HCT116 (cell line): ENCODE measurements at places on chromosomes 16 and 17. TPM values are rescaled to one million over a fixed set of nuclear protein-coding genes. Genes with fewer than 3 reads are reported as not detected.
A peak's percentile ranks its signal among the peaks of the same experiment; 100 is the strongest.

The FN3K gene
- 9.9 TPM for total RNA-seq

- no peak for DNase-seq
These were observed 242.9 kb downstream of the FTO start for GRCh38 chr16:53946746-53947386.

DNA sequence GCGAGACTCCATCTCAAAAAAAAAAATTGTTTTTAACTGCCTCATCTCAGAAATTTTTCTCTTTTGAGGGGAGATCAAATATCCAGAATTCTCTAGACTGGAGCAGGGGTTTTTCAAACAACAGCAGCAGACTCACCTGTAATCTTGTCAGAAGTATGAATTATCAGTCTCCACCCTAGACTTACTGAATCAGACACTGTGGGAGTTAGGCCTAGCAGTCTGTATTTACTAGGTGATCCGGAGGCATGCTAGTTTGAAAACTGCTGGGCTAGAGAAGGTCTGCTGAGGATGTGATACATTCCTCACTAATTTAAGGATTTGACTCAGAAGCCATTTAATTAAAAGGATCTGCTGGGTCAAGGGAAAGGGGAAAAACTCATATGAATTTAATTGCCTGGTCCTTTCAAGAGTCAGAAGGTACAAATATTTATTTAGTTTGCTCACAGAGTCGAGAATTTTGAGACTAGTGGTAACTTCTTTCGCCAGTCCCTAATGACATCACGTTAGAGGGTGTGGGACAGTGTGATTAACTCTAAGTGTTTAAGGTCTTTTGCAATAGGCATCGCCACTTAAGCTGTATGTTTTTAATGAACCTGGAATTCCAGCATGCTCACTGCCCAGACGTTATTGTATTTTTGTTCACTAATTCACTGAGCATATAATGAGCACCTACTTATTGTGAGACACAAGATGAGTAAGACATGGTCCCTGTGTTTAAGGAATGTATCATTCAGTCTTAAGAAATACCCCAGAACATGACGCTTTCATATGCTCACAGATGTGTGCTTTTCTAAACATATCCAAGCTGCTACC is 14.2 kb downstream of the ATP6V0A1 start:
- no peak for DNase-seq

DNA sequence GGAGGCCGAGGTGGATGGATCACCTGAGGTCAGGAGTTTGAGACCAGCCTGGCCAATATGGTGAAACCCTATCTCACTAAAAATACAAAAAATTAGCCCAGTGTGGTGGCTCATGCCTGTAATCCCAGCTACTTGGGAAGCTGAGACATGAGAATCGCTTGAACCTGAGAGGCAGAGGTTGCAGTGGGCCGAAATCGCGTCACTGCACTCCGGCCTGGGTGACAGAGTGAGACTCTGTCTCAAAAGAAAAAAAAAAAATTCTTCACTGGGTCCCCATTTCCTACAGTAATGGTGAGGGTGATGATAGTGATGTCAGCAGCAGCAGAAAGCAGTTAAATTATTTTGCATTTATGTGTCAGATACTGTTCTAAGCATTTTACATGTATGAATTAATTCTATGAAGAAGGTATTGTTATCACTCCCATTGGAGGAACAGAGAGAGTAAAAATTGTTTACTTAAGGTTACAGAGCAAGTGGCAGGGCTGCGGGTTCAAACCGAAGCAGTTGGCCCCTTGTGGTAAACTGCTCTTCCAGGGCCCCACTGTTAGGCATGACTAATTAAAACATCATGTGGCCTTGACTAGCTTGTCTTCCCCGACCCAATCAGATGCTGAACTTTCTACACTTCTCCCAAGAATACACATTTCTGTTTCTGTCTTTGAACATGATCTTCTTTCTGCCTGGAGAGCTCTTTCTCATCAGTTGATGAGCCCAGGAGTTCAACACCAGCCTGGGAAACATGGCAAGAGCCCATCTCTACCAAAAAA is 45.8 kb downstream of the STAT3 start:
- no peak for DNase-seq

DNA sequence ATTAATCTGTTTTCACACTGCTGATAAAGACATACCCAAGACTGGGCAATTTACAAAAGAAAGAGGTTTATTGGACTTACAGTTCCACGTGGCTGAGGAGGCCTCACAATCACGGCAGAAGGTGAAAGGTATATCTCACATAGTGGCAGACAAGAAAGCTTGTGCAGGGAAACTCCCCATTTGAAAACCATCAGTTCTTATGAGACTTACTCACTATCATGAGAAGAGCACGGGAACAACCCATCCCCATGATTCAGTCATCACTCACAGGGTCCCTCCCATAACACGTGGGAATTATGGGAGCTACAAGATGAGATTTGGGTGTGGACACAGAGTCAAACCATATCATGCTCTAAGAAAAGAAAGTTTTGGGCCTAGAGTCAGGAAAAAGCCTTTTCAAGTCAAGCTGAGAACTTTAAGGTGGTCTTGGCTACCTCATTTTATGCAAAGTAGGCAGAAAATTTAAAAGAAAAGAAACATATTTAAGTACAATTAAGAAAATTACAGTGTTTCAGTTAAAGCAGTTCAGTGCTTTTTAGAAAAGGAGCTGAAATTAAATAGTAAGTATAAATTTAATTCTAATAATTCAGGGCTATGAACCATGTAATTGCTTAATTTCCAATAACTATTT is 24.9 kb upstream of the CRYM start:
- DNase-seq, result peak; percentile 28

GRCh38 chr16:65106757-65107156 is 15.1 kb downstream of the CDH11 start:
- no peak for DNase-seq

The CHMP6 gene
- total RNA-seq, result 22.0 TPM

- DNase-seq, result no peak
These were observed 431.3 kb downstream of the MAF start for GRCh38 chr16:79169239-79169638.

The SLC6A2 gene
- not detected for total RNA-seq

DNA sequence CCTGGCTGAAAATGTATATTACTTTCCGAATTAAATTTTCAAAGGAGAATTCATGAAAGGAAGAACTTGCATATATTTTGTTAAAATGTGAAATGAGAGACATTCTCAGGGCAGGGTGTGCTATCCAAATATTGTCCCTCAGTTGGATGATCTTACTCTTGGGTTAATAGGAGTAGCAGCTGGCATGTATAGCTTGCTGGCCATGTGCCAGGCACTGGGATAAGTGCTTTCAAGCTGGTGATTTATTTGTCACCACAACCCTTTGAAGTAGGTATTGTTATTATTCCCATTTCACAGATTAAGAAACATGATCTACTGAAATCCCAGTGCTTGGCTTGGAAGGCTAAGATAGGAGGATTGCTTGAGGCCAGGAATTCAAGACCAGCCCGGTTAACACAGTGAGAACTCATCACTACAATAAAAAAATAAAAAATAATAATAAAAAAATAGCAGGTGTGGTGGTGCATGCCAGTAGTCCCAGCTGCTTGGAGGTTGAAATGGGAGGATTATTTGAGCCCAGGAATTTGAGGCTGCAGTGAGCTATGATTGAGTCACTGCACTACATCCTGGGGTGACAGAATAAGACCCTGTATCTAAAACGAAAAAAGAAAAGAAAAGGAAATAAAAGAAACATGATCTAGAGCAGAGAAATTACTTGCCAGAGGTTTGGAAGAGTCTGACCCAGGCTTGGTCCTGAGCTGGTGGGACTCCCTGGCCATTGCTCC is 11.6 kb upstream of the MPHOSPH6 start:
- no peak for DNase-seq

The RAB26 gene
- 44.9 TPM for total RNA-seq

GRCh38 chr16:78211946-78212345 is 112.5 kb downstream of the WWOX start:
- peak; percentile 12 for DNase-seq

DNA sequence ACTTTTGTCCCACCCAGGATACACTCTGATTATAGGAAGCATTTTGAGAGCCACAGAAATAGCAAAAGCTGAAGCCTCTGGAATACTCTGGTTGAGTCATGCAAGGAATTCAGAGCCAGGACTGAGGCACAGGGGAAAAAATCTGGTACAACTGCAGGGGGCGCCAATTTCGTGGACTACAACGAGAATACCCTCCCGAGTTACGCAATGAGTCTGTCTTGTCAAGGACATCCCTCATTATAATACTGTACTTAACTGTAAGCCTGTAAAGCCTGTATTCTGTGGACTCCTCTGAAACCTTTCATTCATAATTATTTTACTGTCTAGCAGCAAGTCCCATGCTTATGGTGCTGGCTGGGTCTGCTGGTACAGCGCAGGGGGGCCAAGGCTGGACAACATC is 7.8 kb downstream of the HOXB1 start:
- no peak for DNase-seq

The TMEM92 gene
- total RNA-seq, result 6.6 TPM

GRCh38 chr16:10239640-10240039 is 57.4 kb upstream of the GRIN2A start:
- DNase-seq, result no peak

DNA sequence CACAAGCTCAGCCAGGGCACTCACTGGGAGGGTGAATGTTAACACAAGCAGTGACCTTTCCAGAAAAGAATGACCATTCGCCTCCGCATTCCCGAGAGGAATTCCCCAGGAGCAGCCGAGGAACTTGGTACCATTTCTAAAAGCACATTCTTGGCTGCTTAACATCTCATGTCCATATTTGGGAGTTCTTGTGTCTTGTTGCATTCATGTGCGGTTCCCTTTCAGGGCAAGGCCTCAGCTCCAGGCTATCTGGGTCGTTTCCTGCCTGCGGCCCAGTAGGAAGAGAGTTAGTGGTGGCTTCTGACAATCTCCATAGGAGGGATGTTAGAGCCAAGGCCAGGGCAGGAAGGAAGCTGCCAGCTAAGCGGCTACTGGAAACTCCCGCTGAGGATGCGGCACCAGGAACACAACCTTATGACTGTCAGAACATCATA is 27.8 kb upstream of the MEAK7 start:
- no peak for DNase-seq

DNA sequence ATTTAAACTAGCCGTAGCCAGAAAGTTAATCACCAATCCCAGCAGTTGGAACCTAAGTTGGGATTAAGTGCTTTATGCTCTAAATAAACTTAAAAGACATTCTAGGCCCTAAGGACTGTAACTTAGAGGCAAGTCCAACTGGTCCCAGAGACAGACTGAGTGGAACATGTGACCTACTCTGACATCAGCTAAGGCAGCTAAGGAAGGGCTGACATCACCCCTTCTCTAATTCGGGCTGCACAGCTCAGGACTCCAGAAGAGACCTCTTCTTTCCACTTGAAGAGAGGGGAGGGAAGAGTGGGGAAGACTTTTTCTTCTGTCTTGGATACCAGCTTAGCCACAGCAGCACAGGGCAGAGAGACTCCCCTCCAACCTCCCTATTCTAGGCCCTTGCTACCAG is 565.2 kb downstream of the CDH8 start:
- DNase-seq, result no peak

The KRT39 gene
- total RNA-seq, result not detected

The PRR35 gene
- not detected for total RNA-seq

The ZACN gene
- total RNA-seq, result not detected

The OR2C1 gene
- total RNA-seq, result not detected

GRCh38 chr17:79201536-79202227 is 127.1 kb downstream of the ENGASE start:
- no peak for DNase-seq

GRCh38 chr17:19978805-19979211 is 1.2 kb upstream of the AKAP10 start:
- no peak for DNase-seq

- DNase-seq, result no peak
These were observed 12.2 kb downstream of the AIPL1 start for GRCh38 chr17:6422654-6423241.

DNA sequence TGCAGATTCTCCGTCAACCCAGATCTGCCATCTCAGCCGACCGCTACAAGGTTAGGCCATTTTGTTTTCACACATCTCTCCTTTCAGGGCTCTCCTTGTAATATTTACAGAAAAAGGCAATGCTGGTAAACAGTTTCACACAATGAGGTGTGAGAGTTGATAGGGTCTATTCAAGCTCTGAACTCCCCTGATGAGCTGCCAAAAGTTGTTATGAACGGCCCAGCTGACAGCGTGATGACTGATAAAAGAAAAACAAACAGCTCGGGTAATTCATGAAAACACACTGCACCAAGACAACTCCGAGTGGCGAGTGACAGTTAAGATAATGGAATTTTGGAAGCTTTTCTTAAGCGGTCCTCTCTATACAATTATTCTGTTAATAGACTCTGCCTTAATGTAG is 68.1 kb upstream of the IRX5 start:
- no peak for DNase-seq

DNA sequence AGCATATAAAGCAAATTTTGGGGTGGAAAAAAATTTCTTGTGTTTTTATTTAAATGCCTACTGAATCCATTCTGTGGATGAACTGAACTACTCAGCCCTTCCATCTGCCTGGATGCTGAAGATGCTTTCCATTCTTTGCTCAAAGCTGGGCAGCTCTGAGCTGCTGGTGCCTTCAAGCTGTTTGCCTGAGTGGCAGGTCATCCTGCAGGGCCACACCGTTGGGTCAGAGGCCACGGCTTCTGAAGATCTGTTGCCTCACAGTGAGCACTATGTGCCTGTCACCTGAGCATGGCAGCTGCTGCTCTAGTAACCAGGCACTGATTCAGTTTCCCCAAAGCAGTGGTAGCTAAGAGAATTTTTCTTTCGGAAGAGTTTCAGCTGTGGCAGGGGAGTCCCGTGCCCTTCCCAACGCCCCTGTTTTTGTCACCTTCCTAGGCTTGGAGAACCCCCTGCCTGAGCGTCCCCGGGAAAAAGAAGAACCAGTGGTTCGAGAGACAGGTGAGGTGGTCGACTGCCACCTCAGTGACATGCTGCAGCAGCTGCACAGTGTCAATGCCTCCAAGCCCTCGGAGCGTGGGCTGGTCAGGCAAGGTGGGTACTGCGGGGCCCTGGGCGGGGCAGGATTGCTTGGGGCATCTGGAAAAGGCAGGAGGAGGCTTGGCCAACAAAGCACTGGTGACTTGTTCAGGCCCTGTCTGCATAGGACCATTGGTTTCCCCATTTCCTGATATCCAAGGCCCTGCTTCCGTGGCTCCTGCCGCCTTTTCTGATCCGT is 8.5 kb downstream of the PLK1 start:
- no peak for DNase-seq

The GRIN2A gene
- 0.02 TPM for total RNA-seq

- DNase-seq, result no peak
These were observed 45.2 kb upstream of the KPNB1 start for GRCh38 chr17:47604598-47604927.

DNA sequence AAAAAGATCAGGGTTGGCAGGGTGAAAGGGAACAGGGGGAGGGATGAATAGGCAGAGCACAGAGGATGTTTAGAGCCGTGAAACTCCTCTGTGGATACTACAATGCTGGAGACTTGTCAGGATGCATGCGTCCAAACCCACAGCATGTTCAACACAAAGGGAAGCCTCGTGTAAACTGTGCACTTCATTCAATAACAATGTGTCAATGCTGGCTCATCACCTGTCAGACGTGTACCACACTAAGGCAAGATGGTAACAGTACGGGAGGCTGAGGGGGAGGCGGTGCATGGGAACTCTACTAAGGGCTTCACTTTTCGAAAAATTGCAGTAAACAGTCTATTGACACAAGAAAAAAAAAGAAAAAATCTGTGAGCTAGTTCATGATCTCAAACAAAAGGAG is 63.7 kb downstream of the C16orf95 start:
- no peak for DNase-seq
